ENCODE measurements at places on chromosomes 2 and 18.

DNA sequence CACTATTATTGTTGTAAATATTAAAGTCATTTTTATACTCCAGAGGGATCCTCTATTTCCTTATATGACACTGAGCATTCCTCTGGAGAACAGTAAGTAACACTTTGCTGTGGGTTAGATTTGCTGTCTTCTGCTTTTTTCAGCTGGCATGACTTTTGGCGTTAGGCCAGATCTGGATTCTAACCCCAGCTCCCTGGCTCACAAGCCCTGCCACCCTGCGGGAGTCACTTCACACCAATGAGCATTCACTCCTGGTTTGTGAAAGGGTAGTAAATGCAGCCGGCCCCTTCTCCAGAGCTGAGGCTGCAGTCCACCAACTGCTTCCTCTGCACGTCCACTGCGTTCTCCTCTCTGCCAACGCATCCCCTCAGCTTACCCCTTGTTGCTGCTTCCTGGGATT lies 373.8 kb upstream of the RAB6C start:
- DNase-seq, result no peak

- DNase-seq, result no peak
Observed at GRCh38 chr18:48084858-48085257, 154.4 kb upstream of the SMAD2 start.

DNA sequence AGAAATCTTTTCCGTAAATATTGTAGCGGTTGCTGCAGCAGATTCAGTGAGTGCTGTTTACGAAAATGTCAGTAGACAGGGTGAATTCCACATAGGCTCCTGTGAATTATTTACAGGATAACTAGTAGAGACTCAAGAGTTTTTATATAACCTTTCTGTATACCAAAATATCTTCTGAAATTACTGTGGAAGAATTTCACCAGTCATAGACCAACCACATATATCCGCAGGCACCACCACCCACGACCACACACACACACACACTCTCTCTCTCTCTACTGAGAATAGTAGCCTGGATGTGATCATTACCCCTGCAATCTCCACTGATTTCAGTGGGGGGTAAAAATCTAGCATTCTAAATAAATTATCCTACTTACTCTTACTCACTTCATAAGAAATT lies 341.8 kb downstream of the RBM43 start:
- no peak for DNase-seq

GRCh38 chr18:36737316-36737715 lies 91.5 kb downstream of the TPGS2 start:
- no peak for DNase-seq

DNA sequence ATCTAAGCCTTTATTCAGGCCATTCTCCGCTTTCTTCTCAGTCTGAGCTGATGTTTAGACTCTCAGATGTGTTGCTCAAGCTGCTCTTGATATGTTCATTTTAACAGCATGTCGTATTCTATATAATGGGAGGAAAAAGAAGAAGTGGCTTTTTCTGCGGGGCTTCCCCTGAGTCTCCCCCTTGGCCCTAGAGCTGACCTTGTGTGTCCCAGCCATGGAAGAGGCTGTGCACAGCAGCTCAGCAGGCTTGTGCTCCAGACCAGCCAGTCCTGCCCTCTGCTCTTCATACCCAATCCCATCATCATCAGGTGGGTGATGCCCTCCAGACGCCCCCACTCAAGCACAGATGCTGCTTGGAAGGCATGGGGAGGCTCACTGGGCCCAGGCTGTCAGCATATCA lies 155.1 kb upstream of the CELF4 start:
- no peak for DNase-seq

GRCh38 chr2:71596011-71596410 lies 142.7 kb downstream of the DYSF start:
- no peak for DNase-seq

- DNase-seq, result no peak
Observed at GRCh38 chr2:58968885-58969284, 727.8 kb upstream of the FANCL start.

DNA sequence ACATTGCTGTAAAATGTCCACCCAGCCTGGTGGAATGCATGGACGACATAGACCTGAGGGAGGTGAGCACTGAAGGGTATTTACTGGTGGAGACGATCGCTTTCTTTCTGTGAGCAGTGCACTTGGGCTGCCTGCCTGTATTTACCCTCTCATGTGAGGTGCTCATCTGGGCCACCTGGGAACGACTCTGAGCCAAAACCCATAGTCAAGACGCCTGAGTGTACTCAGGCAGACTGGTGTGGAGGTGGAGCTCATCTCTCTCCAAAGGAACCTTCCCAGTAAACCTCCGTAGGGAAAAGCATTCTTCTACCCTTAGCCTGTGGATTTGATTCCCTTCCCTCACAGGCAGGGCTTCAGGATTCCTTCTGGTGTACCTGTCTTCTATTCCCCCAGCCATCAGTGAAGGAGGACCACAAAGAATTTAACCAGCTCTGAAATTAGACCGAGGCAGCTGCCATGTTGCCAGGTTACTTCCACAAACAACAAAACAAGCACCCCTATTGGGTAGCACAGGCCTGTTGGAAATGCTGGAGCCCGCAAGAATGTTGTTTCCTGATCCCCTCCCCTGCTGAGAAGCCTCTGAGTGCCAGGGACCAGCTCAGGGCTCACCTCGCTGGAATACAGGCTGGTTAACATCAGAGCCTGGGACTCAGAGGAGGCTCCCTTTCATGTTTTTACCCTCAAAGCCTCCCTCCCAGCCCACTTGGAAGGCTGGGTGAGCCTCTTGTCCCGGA lies 47.5 kb upstream of the TXNDC2 start:
- no peak for DNase-seq

- no peak for DNase-seq
Observed at GRCh38 chr2:237290261-237290660, 123.7 kb downstream of the COL6A3 start.

- no peak for DNase-seq
Observed at GRCh38 chr2:54038835-54039234, 68.0 kb upstream of the PSME4 start.

DNA sequence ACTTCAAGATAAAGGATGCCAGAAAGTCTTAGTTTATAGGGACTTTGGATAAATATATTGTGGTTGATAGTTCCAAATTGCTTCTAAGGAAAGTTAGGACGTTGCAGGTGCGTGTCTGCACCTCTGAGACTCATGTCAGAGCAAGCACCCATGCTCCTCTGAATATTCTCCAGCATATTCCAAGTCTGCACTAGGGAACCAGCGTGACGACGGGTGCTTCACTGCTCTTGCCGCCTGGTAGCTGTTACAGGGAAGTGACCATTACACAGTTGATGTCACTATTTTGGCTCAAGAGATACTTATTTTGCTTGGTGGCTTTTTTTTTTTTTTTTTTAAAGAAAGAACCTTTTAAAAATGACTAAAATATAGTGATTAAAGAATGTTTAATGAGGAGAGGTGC lies 35.6 kb downstream of the GATA6 start:
- DNase-seq, result no peak

- DNase-seq, result no peak
Observed at GRCh38 chr18:33583901-33584300, 5.9 kb downstream of the ASXL3 start.

DNA sequence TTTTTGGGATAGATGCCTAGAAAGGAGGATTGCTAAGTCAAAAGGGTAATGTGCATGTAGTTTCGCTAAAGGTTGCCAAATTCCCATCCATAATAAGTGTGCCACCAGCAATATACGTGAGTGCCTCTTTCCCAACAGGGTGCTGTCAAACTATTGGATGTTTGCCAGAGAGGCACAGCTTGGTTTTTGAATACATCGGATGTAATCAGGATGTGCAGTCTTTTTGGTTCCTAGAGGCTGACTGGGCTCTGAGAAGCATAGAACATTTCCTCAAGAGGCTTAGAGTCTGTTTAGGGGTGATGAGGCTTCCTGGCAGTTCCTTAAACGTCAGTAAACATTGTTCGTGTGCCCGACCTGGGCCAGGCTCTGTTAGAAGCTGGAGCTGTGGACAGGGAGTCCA lies 28.0 kb downstream of the AGAP1 start:
- DNase-seq, result no peak

DNA sequence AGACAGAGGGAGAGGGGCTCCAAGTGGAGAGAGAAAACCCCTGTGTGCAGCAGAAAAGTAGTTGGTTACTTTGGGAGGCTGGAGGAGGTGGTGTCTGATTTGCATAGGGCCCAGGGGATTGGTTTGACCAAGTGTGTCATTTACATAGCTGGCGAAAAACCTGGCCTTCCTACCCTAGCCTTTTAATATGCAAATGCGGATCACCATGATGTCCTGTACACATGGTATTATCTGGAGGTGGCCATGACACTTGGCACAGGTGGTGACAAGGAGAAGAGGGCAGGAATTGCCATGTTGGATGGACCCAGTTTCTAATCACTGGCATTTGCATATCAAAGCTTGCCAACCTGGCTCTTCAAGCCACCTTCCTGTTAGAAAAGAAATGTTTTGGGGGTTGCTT lies 120.8 kb upstream of the CHAC2 start:
- DNase-seq, result no peak

GRCh38 chr2:211216221-211216620 lies 659.8 kb downstream of the CPS1 start:
- DNase-seq, result no peak

- DNase-seq, result no peak
Observed at GRCh38 chr2:181784556-181784955, 104.2 kb upstream of the NEUROD1 start.

DNA sequence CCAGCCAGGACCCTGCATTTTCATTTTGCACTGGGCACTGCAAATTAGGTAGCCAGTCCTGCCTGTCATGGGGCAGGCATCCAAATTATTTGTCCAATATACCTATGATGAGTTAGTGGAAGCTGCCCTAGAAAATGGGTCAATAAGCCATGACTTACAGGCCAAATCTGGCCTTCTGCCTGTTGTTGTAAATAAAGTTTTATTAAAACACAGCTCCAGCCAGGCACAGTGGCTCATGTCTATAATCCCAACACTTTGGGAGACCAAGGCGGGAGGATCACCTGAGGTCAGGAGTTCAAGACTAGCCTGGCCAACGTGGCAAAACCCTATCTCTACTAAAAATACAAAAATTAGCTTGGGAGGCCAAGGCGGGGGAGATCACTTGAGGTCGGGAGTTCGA lies 8.3 kb downstream of the AP1S3 start:
- no peak for DNase-seq

- DNase-seq, result no peak
Observed at GRCh38 chr2:143903172-143903856, 616.6 kb downstream of the ZEB2 start.

GRCh38 chr2:62219407-62220159 lies 23.7 kb downstream of the B3GNT2 start:
- no peak for DNase-seq

- no peak for DNase-seq
Observed at GRCh38 chr2:182088681-182089320, 103.1 kb downstream of the PPP1R1C start.

DNA sequence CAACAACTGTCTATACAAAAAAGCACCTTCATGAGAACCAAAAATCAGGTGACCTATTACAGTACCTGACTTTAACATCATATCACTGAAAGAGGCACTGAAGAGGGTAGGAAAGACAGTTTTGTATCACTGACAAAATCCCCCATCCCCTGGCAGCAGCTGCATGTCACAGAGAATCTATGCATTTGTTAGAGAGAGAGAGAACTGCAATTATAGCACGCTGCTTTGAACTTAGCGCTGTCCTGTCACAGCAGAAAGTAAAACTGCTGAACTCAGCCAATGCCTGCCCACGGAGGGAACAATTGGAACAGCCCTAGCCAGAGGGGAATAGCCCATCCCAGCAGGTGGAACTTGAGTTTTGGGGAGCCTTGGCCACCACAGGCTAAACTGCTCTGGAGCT lies 75.1 kb upstream of the NOL4 start:
- no peak for DNase-seq

GRCh38 chr2:96107708-96108065 lies 8.7 kb downstream of the ADRA2B start:
- no peak for DNase-seq

DNA sequence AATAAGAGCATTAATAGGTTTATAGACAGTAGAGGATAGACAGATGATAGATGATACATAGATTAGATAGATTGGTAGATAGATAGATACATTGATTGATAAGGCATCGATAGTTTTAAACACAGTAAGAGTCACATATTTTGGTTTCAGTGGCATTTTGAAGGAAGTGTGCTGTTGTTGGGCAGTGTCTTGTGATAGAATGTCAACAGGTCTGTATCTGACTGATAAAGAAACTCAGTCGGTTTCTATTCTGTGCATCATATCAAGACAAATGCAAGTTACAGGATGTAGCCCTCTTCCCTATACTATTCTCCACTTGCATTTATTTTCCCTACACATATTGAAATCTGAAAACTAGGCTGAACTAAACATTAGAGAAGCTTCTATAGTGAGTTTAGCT lies 1229.0 kb upstream of the ZEB2 start:
- DNase-seq, result no peak

DNA sequence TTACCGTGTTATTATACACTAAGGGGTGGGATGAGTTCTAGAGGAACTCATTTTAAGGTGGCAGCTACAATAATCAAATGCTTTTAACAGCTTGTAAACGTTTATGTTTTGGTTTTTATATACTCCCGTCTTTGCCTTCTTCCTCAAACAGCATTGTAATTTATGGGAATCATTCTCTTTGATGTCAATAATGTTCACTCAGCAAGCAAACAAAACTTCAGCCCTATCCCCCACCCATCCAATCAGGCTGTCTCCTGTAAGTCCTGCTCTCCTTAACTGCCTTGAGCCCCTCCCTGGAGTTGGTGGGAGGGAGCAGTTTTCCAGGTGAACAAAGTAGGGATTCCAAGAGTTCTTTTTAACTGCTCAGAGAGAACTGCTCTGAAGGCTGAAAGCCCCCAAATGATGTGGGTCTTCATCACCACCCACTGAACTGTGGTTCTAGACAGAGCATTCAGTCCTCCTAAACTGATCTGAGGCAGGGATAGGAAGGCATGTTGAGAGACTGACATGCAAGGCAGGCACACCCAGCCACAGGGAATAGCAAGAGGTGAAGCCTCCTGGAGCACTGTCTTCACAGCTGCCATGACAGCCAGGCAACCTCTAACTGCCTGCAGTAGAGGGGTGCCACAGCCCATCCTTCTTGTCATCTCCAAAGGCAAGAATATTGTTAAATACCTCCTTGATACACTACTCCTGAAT lies 17.5 kb downstream of the MYO5B start:
- DNase-seq, result no peak

DNA sequence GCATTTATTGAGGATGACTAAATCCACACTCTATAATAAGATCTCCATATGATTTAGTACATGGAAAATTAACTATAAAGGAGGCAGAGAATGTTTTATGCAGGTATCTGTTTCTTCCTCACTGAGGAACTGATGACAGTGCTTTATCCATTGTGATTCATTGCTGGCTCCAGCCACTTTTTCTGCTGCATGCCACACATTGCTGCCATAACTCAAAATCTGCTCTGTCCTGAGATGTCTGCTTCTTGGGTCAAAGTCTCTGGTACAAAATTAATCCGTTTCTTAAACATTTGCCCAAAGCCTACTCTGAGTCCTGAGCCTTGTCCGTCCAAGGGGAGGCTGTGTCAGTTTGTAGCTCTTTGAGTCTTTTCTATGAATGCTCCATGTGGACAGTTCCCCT lies 15.5 kb upstream of the ARHGAP28 start:
- DNase-seq, result no peak

DNA sequence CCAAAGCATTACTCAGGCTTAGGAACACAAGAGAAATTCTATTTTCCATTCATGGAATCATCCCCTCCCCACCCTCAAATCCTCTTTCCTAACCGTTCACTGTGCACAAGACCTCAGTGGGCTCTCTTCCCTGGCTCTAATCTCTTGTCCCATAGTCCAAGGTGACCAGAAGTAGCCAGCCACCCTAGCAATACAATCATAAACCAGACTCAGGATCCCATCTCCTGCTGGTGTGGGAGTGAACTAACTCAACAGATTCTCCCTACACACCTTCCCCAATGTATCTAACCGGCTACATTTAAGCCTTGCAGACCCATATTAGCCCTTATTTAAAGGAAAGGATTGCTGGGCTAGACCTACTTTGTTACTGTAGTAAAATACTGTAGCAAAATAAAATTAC lies 45.5 kb downstream of the HNRNPLL start:
- no peak for DNase-seq

All from stimulated activated CD4-positive, alpha-beta T cell treated with anti-CD3 and anti-CD28 coated beads, Interleukin-1b, Interleukin-23, amount 100 ng/mL, for 4 hours (primary cell).